ENCODE measurements at places on chromosomes 11 and 22. TPM values are rescaled to one million over a fixed set of nuclear protein-coding genes. Genes with fewer than 3 reads are reported as not detected.

Gene FOLR2
- 21.4 TPM for total RNA-seq

DNA sequence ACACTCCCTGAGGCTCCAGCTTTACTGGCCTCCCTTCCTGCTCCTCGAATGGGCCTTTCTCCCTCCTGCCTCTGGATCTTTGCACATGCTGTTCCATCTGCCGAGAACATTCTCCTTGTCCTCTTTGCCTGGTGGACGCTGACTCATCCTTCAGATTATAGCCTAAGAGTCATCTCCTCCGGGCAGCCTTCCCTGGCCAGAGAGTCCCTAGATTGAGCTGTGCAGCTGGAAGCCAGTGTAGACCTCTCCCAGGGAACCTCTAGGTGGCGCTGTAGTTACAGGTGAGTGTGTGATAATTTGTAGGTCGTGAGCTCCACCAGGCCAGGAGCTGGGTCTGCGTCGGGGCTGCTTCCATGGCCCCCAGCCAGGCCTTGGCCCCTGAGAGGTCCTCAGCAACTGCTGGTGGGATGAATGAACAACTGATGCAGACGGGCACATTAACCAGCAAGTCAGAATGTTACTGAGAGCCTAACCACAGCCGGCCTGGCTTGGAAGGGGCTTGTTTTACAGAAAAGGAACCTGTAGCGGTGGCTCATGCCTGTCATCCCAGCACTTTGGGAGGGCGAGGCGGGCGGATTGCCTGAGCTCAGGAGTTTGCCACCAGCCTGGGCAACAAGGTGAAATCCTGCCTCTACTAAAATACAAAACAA is 8.7 kb downstream of the PNPLA5 start:
- no peak for DNase-seq

- DNase-seq = no peak
Observed at GRCh38 chr11:17350455-17351171, 987 bp upstream of the NCR3LG1 start.

- DNase-seq = no peak
Observed at GRCh38 chr11:12560861-12561260, 113.4 kb upstream of the TEAD1 start.

GRCh38 chr11:63670096-63670432 is 1.1 kb downstream of the ATL3 start:
- no peak for DNase-seq

GRCh38 chr11:30585125-30585891 is 845 bp downstream of the MPPED2 start:
- DNase-seq = no peak

DNA sequence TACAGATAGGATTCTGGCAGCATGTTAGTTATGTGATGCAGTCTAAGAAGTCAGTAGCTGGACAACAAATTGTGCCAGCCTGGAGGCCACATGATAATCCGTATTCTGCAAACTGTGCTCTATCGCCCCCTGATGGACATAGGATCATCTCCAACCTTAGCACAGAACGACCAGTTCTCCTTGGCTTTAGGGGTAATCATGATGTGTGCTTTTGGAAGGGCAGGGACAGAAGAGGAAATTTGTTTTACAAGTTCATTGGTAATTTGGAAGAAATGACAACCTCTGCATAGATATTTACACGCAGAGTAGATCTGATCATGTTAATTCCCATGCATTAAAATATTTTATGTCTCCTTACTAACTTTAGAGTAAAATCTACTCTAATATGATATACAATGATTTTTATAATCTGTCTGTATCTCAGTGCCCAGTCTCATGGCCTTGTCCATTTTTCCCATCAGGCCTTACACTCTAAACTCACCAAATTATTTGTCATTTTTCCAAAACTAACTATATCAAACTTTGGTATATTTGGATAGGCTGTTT is 12.1 kb downstream of the OR10D3 start:
- peak; percentile 60 for DNase-seq

Data from upper lobe of left lung (tissue), 6 donors.